ENCODE measurements at places on chromosomes 1 and 21. TPM values are rescaled to one million over a fixed set of nuclear protein-coding genes. Genes with fewer than 3 reads are reported as not detected.

The CRNN gene
- total RNA-seq, result not detected

The KRTAP7-1 gene
- not detected for total RNA-seq

The CR2 gene
- 0.98 TPM for total RNA-seq

The POLR3GL gene
- 19.0 TPM for total RNA-seq

All from kidney (tissue), 22 donors.